ENCODE measurements at places on chromosomes 4 and X.

DNA sequence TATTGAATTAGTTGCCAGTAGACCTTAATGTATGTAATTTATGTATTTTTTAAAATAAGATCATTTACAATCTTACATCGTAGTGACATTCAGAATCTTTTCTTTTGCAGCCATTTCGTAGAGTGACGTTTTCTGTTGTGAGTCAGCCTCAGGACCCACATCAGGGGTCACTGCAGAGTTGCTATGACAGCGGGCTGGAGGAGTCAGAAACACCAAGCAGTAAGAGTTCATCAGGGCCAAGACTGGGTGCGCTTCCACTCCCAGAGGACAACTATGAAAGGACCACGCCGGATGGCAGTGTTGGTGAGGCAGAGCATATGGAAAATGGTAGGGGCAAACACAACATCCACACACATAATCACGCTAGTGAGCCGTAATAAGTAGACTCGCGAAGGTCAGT is 199.9 kb downstream of the PCDH7 start:
- DNase-seq, result no peak

DNA sequence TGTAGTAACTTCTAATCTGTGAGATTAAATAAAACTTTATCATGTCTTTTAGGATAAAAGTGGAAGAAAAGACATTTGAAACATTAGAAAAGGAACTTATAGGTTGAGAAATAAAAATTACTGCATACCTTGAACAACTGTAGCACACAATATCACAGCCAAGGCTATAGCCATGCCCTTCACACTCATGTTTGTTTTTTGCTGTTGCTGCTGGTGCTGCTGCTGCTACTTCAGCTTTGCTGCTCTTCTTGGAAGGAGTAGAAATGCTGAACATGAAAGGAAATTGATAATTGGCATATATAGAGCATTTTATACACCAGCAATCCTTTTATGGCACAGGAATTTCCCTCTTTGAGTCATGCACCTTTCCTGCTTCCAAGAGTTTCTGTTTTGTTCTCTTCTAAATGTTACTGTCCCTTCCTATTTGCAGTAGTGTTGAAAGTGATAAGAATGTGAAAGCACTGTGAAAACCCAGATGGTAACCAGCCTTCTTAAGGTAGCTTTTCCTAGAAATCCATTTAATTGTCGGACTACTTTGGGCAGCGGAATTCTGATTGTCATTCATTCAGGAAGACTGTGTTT is at the start of gene CXCL11:
TSS of gene CXCL11 (minus strand) at position 272 of the 582 bp plus-strand sequence. CDS start at position 189, 83 bp downstream.
- DNase-seq, result no peak

DNA sequence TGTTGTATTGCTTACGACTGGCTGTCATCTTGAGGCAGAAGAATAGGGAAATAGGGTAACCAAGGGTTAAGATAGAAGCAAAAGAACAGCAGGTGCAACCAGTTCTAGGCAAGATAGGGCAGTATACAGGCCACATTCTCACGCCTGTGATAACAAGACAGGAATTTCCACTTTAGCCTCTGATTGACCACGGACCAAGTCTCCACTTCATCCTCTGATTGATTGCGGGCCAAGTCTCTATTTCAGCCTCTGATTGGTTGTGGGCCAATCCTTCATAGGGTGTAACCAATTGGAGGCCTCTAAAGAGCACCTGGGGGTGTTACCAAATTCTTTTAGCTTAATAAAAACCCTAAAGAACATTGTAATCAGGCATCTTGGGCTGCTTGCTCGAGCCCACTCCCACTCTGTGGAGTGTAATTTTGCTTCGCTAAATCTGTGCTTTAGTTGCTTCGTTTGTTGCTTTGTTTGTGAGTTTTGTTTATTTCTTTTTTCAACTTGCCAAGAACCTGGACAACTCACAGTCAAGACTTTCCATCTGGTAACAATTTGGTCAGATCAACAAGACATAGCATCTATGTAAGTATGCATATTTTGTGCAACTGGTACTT is 8.7 kb upstream of the TBC1D9 start:
- DNase-seq, result no peak

DNA sequence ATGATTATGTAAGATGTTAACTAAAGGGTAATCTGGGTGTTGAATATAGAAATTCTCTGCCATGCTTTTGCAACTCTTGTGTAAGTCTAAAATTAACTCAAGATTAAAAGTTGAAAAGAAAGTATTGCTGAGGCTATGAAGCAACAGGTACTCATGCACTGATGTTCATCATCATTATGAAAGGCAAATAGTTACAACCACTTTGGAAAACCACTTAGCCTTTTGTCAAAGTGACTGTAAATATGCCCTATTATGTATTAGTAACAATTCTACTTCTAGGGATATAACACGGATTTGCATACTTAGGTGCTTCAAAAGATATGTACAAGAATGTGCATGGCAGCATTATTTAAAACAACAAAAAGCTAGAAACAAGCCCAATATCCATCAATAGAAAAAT is 227.8 kb upstream of the CXXC4 start:
- no peak for DNase-seq

DNA sequence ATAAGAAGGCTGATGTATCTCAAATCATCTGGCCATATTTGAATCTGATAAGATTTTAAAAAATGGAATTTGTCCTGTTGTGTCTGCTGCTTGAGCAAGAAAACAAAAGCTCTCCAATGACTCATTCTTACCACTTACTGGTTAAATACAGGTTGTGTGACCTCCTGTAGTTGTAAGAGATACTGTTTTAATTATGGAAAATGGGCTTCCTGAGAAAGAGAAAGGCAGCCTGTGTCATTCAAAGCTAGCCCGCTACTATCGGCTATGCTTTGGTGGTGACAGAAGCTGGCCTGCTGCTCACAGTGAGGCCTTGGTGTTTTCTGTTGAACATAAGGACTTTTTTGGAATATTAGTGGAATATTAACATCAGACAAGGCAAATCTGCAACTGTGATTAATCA is 1722.1 kb upstream of the PCDH10 start:
- DNase-seq, result no peak

DNA sequence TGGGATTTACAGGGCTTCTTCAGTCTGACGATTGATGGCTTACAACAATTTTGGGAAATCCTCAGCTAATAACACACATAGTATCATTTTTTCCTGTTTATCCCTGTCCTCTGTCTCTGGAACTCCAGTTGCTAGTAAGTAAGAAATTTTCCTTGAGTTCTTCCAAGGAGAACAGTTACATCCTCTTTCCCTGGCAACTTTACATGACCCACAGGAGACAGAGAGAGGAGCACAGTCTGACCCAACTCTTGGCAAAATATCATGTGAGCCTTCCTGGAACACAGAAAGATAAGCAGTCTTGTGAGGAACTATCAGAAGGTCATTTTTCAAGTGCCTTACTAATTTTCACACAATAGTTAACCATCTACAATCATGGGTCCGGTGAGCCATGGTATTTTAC is 578.7 kb upstream of the PABPC4L start:
- DNase-seq, result no peak

DNA sequence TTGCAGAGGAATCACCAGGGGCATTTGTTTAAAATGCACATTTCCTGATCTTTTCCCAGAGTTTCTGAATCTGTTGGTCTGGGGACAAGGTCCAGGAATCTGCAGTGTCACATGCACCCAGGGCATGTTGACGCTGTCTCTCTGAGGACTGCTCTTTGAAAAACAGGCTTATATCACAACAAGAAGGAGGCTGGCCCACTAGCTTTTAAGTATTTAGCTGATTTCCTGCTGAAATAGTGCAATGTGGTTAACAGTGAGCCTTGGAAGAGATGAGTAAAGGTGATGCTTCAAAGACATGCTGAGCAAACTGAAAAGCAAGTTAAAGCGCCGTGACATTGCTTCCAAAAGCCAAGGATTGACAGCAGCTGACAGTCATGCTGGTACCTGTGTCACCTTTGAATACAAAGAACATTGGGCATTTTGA is 18.6 kb upstream of the SEPSECS start:
- no peak for DNase-seq

GRCh38 chr4:16005676-16006075 is 42.7 kb upstream of the FGFBP2 start:
- DNase-seq, result no peak

- no peak for DNase-seq
Observed at GRCh38 chrX:154401918-154402621, 3.9 kb downstream of the RPL10 start.

DNA sequence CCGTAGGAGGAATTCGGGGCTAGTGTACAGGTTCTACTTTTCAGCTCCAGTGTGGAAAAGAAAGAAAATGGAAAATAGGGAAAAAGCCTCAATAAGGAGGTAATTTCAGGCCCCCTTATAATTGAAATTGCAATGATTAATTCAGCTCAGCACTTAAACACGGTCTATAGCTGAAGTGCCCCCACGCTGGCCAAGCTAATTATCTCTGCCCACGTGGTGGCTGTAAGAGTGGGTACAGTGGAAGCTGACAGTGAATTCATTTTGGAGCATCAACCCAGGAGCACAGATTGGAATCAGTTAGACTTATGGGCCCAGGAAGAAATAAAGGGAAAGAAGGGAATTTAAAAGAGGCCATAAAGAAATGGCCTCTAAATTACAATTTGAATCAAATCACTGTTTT is 631.1 kb upstream of the CPEB2 start:
- DNase-seq, result no peak

DNA sequence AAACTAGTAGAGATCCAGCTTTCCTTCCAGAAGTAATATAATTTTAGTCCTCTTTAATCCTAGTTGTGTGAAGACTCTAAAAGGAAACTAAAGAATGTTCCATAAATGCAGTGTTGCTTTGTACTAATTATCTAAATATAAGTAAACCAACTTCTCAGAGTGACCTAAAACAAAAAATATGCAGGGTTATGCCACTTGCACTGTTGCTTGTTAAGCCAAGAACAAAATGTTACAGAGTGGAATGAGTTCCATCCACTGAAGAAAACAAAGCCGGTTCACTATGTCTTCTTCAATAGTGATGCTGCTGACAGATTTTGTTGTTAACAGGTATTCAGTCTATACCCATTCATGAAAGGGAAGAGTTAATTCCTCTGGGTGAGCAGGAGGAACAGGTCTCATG is 252.0 kb upstream of the DIAPH2 start:
- no peak for DNase-seq

GRCh38 chr4:55127521-55127920 is 2.1 kb upstream of the KDR start:
- no peak for DNase-seq

DNA sequence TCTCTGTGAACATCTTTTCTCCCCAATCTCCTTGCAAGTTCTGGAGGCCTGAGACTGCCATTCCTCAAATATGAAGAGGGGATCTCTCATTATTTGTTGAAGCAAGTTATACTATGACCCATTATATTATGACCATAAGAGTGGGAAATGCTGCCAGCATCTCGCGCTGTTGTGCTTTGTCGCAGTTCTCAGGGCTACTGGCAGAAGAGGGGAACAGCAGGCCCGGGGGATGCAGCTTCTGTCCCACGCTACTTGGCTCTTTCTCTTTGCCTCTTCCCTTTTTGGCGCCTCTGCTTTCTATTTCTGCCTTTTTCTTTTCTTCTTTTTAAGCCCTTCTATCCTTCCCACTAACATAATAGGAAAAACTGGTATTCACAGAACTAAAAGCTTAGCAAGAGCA is 64.2 kb downstream of the GEMIN8 start:
- DNase-seq, result no peak

GRCh38 chr4:52164116-52164515 is 113.0 kb downstream of the SPATA18 start:
- no peak for DNase-seq

DNA sequence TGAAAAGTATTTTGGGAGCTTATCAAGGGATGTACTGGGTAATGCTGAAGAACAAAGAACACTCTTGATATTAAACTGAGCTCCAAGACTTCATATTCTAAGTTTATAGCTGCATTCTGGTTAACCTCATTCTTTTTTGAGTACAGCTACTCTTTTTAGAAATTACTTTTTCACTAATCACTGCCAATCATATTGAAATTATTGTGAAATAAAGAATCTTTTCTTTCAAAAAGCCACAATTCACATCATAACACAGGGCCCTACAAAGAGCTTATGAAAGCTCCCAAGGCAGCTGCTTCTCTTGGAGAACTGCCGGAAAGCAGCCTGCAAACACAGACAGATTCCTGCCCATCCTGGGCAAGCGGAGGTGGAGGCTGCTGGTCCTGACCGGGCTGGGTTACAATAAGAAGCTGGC is 121.4 kb downstream of the RNF150 start:
- DNase-seq, result no peak

DNA sequence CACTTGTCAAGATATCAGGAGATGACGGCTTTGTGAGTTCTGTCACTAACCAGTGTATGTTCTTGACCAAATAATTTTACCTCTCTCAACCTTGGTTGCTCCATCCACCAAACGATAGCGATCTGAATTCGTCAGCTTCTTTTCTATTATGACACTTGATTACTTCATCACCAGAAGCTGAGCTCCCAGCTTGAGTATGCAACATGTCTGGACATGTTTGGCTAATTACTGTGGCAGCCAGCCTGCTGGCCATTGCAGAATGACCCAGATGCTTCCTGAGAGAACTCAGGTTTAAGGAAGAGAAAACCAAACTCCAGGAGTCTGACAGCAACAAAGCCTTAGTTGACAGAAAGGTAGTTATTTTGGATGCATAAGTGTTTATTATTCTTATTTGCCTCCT is 46.4 kb upstream of the PARM1 start:
- DNase-seq, result no peak

DNA sequence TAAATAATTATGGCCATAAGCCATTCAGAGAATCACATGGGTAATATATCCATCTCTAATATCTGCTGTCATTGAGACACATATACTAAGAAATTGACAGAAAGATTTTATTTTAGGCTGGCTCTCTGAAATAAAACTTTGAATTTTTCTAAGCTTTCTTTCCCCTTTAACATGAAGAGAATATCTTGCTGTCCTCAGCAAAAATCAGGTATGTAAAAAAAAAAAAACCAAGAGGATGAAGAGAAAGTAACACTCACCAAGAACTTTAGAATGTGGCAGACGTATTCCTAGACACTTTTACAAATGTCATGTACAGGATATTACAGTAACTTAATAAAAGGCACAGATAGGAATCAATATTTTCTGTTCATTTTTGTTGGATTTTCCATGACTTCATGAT is 65.8 kb downstream of the EPHA5 start:
- DNase-seq, result no peak

DNA sequence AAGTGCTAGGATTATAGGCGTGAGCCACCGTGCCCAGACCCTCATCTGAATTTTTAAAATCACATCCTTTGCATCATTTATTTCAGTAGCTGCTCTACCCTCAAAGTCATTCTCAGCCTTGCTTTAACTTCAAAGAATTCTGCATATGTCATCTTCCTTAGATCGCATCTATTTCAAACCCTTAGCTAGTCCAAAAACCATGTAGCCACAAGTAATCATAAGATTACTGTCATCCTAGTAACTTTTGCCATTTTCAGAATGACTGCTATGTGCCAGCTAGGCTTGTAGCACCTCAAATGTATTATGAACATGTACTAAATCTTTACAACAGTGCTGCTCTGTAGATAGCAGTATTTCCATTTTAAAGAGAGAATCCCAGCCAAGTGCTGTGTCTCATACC is 45.5 kb upstream of the KLF3 start:
- DNase-seq, result no peak

GRCh38 chr4:2354118-2354517 is 64.3 kb downstream of the ZFYVE28 start:
- no peak for DNase-seq
